Smooth muscle cell of the pulmonary artery (primary cell): ENCODE measurements at places on chromosomes 5 and 9. TPM values are rescaled to one million over a fixed set of nuclear protein-coding genes. Genes with fewer than 3 reads are reported as not detected.

The SLC2A8 gene
- 8.9 and 9.3 TPM in 2 replicates for total RNA-seq

The IL5 gene
- total RNA-seq = not detected in 2 replicates

The HTR1A gene
- total RNA-seq = not detected in 2 replicates

The GRIN3A gene
- total RNA-seq = not detected in 2 replicates

The RANBP17 gene
- total RNA-seq = 8.7 and 12.5 TPM in 2 replicates

The CA9 gene
- 10.0 and 181 TPM in 2 replicates for total RNA-seq

The KLF4 gene
- total RNA-seq = 13.3 and 22.5 TPM in 2 replicates

The FOXD4 gene
- total RNA-seq = 0.13 and 0.17 TPM in 2 replicates

The HNRNPH1 gene
- 407 and 475 TPM in 2 replicates for total RNA-seq

The NTRK2 gene
- total RNA-seq = 1.0 and 18.4 TPM in 2 replicates

The ANKRD31 gene
- under 0.01 and 0.03 TPM in 2 replicates for total RNA-seq

The TMC1 gene
- total RNA-seq = 0.17 and 0.59 TPM in 2 replicates
